ENCODE measurements at places on chromosomes 16 and 17. TPM values are rescaled to one million over a fixed set of nuclear protein-coding genes. Genes with fewer than 3 reads are reported as not detected.

The CMTM2 gene
- total RNA-seq: not detected

The SLC13A2 gene
- not detected for total RNA-seq

The SCNN1B gene
- not detected for total RNA-seq

The SULT1A2 gene
- total RNA-seq: not detected

The CCL5 gene
- total RNA-seq: 14.4 TPM

The NPIPB12 gene
- 2.5 TPM for total RNA-seq

GRCh38 chr16:87216841-87217275 is 100.3 kb downstream of the C16orf95 start:
- peak; percentile 51 for DNase-seq

GRCh38 chr16:50532576-50532975 is 15.6 kb upstream of the NKD1 start:
- DNase-seq: no peak

- DNase-seq: peak; percentile 70
These were observed 587 bp downstream of the PLD6 start for GRCh38 chr17:17205368-17206123.

- DNase-seq: peak; percentile 27
These were observed 93.8 kb upstream of the FAM20A start for GRCh38 chr17:68694791-68695485.

GRCh38 chr16:29744541-29745101 is 1.2 kb downstream of the C16orf54 start:
- no peak for DNase-seq

DNA sequence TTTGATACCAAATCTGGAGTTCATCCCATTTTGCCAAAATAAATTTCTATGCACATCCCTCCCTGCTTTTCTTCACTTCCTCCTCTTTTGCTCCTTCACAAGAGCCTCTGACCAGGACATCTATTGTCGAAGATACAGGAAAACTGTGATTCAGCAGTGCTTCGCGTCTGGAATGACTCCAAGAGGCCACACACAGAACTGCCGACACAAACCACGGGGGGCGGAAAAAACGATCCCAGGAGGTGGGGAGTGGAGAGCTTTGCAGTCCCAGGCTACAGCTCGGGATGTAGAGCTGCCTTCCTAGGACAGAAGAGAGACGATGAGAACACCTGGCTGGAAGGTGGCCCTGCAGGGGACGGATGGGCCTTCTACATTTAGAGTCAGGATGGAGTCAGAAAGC is 102.8 kb downstream of the XYLT1 start:
- peak; percentile 78 for DNase-seq

GRCh38 chr16:15966836-15967546 is 17.6 kb downstream of the ABCC1 start:
- peak; percentile 87 for DNase-seq

- DNase-seq: no peak
These were observed 30.4 kb upstream of the CRISPLD2 start for GRCh38 chr16:84789431-84789830.

GRCh38 chr16:59053911-59054310 is 319.8 kb upstream of the GOT2 start:
- no peak for DNase-seq

- DNase-seq: peak; percentile 13
These were observed 1.5 kb downstream of the HAPSTR1 start for GRCh38 chr16:9092978-9093344.

DNA sequence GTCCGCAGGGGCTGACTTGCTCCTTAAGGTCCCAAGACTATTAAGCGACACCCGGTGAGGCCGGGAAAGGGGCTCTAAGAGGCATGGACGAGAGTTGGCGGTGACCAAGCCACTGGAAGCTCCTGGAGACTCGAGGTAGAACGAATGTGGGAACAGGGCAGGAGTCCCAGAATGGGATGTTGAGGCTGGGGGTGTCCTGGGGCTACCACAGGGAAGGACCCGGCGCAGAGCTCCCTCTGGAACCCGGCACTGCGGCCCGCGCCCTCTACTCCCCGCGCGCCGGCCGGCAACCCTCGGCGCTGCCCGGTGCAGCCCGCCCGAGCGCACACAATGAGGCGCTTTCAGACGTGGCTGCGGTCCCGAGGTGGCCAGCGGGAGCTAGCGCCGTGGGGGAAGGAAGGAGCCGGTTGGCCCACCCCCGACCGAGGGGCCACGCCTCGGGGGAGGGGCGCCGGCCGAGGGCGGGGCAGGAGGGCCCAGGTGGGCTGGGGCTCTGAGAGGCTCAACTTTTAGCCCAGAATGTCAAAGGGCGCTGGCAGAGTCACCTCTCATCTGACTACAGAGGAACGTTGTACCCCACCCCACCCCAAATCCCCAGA is at the start of gene CHST6:
TSS of gene CHST6 (minus strand) at position 366 of the 599 bp plus-strand sequence. CDS start 15,613 bp downstream, outside the sequence.
- peak; percentile 69 for DNase-seq

DNA sequence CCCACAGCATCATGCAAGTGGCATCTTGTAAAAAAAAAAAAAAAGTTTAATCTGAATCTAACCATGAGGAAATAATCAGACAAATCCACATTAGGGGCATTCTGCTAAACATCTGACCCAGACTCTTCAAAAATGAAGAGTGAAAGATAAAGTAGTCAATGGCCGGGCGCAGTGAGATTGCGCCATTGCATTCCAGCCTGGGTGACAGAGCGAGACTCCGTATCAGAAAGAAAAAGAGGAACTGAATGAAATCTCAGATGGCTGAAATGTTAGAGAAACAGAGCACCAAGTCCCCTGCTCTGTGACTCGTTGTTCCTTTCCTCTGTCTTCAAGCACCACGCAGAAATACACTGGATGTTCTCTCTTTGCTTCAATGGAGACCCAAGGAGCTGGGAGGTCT is 12.7 kb upstream of the RNF135 start:
- DNase-seq: no peak
